Hematopoietic multipotent progenitor cell treated with erythropoietin and hydrocortisone succinate and interleukin-3 and kit ligand, for 4 days (in vitro differentiated cells): ENCODE measurements at places on chromosomes 13 and 19.

DNA sequence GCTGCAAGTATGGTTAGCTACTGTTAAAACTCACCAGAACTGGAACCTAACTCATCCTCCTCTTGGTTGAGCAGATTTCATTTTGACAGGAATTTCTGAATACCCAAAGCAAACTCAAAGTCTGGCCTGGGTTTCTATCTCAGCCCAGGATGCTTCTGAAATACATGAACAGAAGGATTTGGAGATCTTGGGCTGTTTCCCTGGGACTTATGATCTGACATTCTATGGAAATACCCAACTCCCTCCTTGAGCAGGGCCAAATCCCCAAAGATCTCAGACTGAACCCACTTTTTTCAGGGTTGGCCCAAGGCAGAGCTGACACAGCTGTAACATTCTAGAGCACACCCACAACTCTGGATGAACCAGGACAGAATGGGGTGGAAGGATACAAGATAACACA lies 1.1 kb upstream of the ITM2B start:
- DNase-seq, result no peak

GRCh38 chr19:44026622-44027021 lies 1.4 kb downstream of the ZNF222 start:
- DNase-seq, result no peak

GRCh38 chr13:42173789-42174343 lies 98.1 kb upstream of the AKAP11 start:
- no peak for DNase-seq

DNA sequence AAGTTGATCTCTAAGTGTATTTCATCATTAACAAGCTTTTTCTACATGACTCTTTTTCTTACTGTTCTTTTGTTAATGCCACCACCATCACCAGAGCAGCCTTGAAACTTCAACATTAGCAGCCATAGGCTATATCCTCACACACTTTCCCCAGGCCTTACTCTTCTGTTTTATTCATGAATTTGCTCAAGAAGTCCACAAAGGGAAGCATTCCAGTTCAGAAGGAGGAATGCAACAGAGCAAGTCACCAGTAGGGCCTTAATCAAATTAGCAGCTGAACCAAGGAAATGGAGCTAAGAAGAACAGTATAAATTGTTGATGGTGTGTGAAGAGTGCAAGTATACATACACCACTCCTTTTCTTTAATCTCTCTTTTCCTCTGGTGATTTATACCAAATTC lies 223.1 kb downstream of the NBEA start:
- no peak for DNase-seq

- peak; percentile 88 for DNase-seq
Measured at GRCh38 chr19:42420055-42420544, 7.1 kb downstream of the LIPE start.

DNA sequence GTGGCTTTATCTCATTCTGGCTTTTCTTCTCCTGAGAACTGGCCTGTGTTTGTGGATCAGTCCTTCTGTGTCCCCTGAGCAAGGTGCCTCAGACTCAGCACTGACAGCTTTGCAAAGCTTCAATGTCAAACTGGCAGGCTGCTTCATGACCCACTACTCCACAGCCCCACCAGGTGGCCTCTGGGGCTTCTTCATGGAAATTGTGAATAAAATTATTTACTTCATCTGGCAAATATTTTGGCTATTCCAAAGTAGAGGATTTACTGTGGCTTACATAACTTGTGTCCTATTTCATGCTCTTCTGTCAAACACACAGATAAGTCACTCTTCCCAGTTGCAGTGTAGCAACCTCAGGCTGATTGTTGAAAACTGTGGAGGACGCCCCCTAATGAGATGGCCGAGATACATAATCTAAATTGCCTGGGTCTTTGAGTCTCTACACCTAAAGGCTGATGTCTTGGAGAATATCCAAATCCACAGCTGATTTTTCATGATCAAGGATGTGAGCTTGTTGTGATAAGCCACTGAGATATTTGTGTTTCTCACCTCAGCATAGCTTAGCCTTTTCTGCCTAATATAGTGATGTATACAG lies 721.9 kb upstream of the SLC10A2 start:
- DNase-seq, result peak; percentile 41
